Muscle of leg (tissue), 16 donors: ENCODE measurements at places on chromosomes 5 and 9. TPM values are rescaled to one million over a fixed set of nuclear protein-coding genes. Genes with fewer than 3 reads are reported as not detected.
A peak's percentile ranks its signal among the peaks of the same experiment; 100 is the strongest.

The CD72 gene
- total RNA-seq: 1.6 TPM

The SV2C gene
- total RNA-seq: under 0.01 TPM

The IL33 gene
- 27.4 TPM for total RNA-seq

The GLDC gene
- total RNA-seq: 0.27 TPM

GRCh38 chr5:179292202-179292601, 53.1 kb downstream of the ADAMTS2 start:
- H3K4me1 ChIP-seq: peaks cover 19% of the 10 kb centered on the region
- no peak overlapping the region for H3K4me3 ChIP-seq
- DNase-seq: no peak

DNA sequence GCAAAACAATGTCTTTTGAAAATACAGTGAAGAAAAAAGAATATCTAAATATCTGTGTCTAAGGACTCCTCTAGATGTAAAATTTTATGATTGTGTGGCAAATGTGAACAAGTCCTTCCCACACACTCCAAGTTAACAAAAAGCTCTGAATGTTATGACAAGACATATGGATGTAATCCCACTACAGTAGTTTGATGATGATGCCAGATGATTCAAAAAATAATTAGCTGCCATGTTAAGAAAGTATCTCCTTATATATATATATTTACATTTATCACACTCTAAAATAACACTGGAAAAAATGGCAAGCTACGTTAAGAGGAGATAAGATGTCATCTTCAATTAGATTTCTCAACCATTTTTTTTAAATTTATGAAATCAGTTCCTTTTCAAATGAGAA, 178.5 kb downstream of the NFIB start:
- H3K4me1 ChIP-seq: no peaks in the 10 kb centered on the region
- DNase-seq: no peak

DNA sequence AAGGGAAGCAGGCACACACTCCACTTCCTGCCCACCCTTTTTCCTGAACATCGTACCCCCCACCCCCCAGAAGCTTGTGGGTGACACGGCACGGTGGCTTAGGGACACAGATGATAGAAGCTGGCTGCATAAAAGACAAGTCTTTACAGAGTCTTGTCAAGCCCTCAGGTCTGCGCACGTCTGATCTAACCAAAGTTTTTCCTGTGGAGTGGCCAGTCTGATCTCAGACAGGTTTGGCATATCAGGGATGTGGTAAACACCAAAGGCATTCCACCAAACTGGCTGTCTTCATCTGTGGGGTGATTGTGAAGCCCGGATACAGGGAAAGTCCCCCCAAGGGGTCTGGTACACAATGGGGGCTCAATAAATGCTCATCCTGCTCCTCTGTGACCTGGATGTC, 50.0 kb downstream of the CRB2 start:
- H3K27me3 ChIP-seq: no peaks in the 10 kb centered on the region
- H3K4me1 ChIP-seq: peaks cover 13% of the 10 kb centered on the region
- DNase-seq: no peak
- H3K4me3 ChIP-seq: no peak overlapping the region

- H3K36me3 ChIP-seq: no peaks in the 10 kb centered on the region
- H3K4me3 ChIP-seq: no peak overlapping the region
- H3K27me3 ChIP-seq: no peaks in the 10 kb centered on the region
- H3K4me1 ChIP-seq: no peaks in the 10 kb centered on the region
- no peak for DNase-seq
Observed at GRCh38 chr5:174807471-174807870, 83.1 kb downstream of the MSX2 start.

DNA sequence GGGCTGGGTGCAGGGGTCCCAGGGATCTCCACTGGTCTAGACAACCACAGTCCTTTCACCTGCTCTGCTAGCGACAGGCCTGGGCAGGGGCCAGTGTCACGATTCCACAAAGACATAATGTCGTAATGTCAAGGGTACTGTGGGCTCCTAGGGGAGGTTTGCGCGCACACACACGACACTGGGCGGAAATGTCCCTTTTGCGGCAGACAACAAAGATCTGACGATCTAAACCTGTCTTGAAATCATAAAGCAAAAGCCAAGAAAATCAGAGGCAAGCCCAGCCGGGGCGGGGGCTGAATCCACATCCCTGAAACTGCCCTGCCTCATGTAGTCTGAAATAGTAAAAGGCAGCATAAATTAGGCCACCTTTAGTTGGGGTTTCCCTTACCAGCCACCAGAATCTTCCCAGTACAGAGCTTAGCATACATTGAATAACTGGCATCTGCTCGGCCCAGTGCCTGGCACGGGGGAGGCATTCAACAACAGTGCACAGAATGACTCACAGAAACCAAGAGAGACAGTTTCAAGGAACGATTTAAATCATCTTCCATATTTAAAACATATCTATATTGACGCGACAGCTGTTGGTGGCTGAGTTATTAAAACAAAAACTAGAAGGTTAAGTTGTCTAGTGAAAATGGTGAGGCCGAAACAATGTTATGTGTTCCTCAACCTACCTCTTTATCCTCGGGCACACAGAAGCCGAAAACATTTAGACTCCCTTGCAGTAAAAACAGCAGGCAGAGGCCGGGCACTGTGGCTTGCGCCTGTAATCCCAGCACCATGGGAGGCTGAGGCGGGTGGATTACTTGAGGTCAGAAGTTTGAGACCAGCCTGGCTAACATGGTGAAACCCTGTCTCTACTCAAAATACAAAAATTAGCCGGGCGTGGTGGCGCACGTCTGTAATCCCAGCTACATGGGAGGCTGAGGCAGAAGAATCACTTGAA, 151.0 kb downstream of the MYO10 start:
- H3K4me3 ChIP-seq: no peak overlapping the region
- H3K4me1 ChIP-seq: peaks cover 7% of the 10 kb centered on the region
- peaks cover 19% of the 10 kb centered on the region for H3K36me3 ChIP-seq
- no peak overlapping the region for H3K27ac ChIP-seq
- no peaks in the 10 kb centered on the region for H3K27me3 ChIP-seq
- no peak for DNase-seq

DNA sequence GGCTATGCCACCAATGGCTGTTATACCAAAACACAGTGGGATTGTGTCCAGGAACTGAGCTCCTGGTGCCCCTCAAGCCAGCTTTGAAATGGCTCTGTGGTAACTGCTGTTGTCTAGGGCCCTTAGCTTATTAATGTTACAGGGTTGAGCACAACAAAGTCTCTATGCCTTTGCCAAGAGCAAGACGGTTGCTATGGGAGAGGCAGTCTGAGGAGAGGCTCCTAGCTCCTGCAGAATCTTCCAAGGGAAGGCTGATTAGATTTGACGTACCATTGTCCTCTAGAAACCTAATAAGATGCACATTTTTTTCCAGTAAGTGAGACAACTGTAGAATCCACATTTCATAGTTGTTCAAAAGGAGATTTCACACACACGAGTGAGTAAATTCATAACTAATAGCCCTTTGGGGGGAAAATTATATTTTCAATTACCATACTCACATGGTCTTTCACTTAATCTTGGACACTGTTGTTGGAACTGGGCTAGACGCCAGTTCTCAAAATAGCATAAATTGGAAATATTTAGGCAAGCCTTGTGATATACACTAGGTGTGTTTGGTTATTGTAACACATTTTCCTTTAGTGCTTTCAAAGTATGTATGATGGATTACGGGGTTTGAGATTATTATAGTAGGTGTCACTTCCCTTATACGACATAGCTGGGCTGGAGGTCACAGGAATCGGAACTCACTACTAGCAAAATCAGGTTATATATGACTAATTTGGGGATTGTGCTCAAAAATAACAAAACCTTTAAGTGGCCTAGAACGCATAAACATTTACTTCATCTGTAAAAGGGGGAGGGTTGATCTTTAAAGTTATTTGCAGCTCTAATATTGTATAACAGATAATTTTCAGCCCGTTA, 186.3 kb upstream of the EGFLAM start:
- no peak overlapping the region for H3K27ac ChIP-seq
- H3K4me1 ChIP-seq: peaks cover 4% of the 10 kb centered on the region
- no peak overlapping the region for H3K4me3 ChIP-seq
- H3K27me3 ChIP-seq: no peaks in the 10 kb centered on the region
- DNase-seq: peak; percentile 79
- H3K36me3 ChIP-seq: no peaks in the 10 kb centered on the region

GRCh38 chr9:115596021-115596745, 478.2 kb upstream of the TNC start:
- no peaks in the 10 kb centered on the region for H3K36me3 ChIP-seq
- DNase-seq: peak; percentile 87
- H3K4me3 ChIP-seq: peak overlapping the region; percentile 2
- H3K27me3 ChIP-seq: no peaks in the 10 kb centered on the region
- no peak overlapping the region for H3K27ac ChIP-seq
- peaks cover 5% of the 10 kb centered on the region for H3K4me1 ChIP-seq

DNA sequence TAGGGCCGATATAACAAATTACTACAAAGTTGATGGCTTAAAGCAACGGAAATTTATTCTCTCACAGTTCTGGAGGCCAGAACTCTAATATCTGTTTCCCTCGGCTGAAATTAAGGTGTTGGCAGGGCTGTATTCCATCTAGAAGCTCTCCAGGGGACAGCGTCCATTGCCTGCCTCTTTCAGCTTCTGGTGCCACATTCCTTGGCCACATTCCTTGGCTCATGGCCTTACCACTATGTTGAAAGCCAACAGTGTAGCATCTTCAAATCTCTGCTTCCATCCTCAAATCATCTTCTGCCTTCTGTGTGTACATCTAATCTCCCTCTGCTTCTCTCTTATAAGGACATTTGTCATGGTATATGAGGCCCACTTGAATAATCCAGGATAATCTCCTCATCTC, 17.2 kb downstream of the FGF10 start:
- H3K27me3 ChIP-seq: no peaks in the 10 kb centered on the region
- H3K4me1 ChIP-seq: no peaks in the 10 kb centered on the region
- H3K4me3 ChIP-seq: no peak overlapping the region
- H3K36me3 ChIP-seq: no peaks in the 10 kb centered on the region
- no peak for DNase-seq

DNA sequence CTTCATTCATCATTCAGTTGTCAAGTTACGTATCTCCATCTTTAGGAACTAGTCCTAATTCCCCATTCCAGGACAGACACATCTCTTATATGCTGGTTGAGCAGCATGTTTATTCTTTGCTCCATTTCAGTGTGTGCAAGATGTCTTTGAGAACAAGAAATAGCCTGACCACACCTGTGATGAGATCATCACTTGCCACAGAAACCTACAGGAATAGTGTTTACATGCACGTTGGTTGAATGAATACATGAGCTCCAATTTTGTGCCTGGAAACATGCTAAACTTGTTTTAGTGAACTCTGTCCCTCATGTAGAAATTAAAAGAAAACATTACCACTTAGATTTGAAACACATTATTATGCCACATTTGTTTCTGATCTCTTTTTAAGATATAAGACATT, 489.1 kb downstream of the CDH18 start:
- no peaks in the 10 kb centered on the region for H3K36me3 ChIP-seq
- H3K4me3 ChIP-seq: no peak overlapping the region
- no peaks in the 10 kb centered on the region for H3K4me1 ChIP-seq
- H3K27ac ChIP-seq: no peak overlapping the region

DNA sequence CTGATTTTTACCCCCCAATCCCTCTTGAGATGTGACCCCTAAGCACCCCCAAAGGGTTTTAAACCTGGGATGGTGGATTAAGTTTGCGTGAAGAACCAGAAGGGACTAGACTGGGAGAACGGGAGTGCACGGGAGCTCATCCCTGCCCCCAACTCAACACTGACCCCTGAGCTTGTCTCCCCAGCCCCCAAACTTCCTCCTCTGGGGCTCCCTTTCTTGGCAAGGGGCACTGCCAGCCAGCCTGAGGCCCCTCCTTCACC, 5.0 kb upstream of the SET start:
- no peak for DNase-seq
- peaks cover 26% of the 10 kb centered on the region for H3K4me1 ChIP-seq
- H3K27ac ChIP-seq: peak overlapping the region; percentile 67
- no peaks in the 10 kb centered on the region for H3K27me3 ChIP-seq

- H3K4me3 ChIP-seq: no peak overlapping the region
- no peak for DNase-seq
- H3K4me1 ChIP-seq: peaks cover 18% of the 10 kb centered on the region
- H3K27ac ChIP-seq: peak overlapping the region; percentile 55
- H3K36me3 ChIP-seq: peaks cover 61% of the 10 kb centered on the region
Observed at GRCh38 chr9:129069862-129070641, 10.9 kb upstream of the DOLPP1 start.

DNA sequence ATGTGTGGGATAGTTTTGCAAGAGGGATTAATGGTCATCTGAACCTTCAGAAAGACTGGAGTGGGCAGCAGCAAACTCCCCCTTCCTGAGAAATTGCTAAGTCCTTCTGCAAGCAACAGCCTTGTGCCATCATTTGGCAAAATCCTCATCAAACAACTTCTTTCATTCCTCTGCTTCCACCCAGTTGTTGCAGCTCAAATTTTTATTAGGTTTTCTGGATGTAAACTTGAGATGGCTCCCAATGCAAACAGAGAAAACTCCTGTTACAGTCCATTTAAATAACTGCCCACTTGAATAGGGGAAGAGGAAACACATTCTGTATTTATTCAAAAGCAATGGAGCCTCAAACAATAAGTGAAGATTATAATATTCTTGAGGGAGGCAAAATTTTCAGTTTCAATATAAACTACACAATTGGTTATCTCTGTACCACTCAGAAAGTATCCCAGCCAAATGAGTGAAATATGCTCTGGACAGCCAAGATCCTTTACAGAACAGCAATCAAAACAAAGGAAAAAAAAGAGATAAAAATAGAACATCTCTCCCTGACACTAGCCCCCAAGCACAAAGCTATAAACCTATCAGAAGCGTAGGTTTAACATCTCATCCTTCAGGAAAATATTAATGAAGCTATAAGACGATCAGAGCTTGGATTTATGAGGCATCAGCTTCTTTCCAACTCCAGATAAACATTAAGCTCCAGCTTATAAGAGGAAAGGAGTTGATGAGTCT, 17.3 kb upstream of the DAP start:
- no peak for DNase-seq
- no peaks in the 10 kb centered on the region for H3K4me1 ChIP-seq
- no peaks in the 10 kb centered on the region for H3K27me3 ChIP-seq
- H3K36me3 ChIP-seq: no peaks in the 10 kb centered on the region
- no peak overlapping the region for H3K27ac ChIP-seq

GRCh38 chr5:95087816-95088317, 197.0 kb downstream of the MCTP1 start:
- peak; percentile 58 for DNase-seq
- H3K36me3 ChIP-seq: no peaks in the 10 kb centered on the region
- H3K4me3 ChIP-seq: no peak overlapping the region
- no peaks in the 10 kb centered on the region for H3K4me1 ChIP-seq
- no peaks in the 10 kb centered on the region for H3K27me3 ChIP-seq
- peak overlapping the region; percentile 31 for H3K27ac ChIP-seq

DNA sequence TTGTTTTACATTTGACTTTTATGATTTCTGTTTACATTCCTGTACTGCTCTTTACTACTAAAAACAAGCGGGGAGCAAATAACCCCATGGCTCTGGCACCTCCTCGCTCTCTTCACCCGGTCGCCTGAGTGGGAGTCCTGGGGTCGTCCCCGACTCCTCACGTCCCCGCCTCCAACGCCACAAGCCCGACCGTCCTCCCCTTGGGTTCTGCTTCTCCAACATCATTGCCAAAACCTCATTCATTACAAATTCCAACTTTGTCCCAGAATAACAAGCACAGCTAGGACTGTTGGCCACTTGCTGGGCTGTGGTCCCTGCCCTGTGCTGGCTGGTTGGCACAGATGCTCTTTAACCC, 35.1 kb downstream of the MRPL36 start:
- peaks cover 10% of the 10 kb centered on the region for H3K27me3 ChIP-seq
- H3K36me3 ChIP-seq: no peaks in the 10 kb centered on the region
- H3K4me3 ChIP-seq: no peak overlapping the region
- DNase-seq: no peak
- no peak overlapping the region for H3K27ac ChIP-seq
